ENCODE measurements at places on chromosomes 3 and 15. TPM values are rescaled to one million over a fixed set of nuclear protein-coding genes. Genes with fewer than 3 reads are reported as not detected.

DNA sequence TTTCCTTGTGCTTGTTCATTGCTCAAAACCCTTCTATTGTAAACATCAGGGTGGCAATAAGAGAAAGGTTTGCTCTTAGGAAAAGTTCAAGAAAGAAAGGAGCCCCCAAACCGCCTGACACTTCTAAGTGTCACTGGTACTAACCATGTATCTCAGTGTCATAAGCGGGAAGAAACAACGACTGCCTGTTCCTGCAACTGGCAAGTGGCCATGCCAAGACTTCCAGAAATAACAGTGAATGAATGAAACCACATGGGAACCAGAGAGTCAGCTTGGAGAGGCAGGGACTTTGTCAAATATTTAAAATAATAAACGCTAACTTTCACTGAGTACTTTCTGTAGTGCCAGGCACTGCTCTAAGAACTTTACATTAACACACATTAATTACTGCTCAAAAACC is 1.1 kb downstream of the PLSCR2 start:
- DNase-seq: no peak

APBA2 gene
- total RNA-seq: 42.1 TPM

GCNT3 gene
- total RNA-seq: 0.14 TPM

DNA sequence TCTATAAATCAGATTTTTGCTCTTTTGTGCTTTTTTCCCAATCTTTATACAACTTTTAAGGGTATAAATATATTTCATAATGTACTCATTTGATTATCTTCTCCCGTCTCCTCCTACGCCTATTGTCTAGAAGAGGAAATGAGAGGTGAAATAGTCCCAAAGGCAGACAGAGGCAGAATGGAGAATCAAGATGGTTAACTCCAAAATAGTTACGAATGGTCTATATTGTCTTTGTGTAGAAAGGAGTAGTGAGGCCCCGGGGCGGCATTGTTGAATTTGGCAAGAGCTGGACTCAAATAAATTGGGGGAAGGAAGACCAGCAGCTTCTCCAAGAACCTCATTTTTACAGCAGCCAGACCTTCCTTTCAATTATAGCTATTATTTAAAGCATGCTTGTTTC is 23.9 kb downstream of the ITPR1 start:
- no peak for DNase-seq

ROPN1 gene
- total RNA-seq: not detected

MNS1 gene
- total RNA-seq: 1.5 TPM

DNA sequence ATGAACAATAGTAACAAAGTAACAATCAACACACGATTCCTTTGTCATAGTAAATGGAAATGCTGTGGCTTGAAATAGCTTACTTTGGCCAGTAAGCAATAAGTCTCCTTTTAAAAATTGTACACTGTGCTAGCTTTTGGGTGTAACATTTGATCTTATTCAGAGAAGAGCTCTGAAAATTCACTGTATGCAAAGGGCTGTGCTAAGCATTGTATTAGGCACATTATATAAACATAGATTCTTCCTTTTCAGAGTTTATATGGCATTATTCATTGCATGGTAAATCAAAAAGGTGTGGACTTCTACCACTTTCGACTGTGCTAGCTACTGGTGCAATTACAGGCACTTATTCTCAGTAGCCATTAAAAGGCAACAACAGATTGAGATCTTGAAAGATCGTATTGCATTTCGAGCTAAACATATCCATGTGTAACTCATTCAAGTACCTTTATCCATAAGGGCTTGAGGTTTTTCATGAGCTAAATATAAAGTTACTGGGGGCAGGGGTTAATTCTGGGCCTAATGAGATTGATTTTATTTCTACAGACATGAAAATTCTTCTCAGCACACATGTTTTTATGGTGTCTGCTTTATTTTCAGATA is 246.8 kb downstream of the NR1D2 start:
- DNase-seq: no peak

DNA sequence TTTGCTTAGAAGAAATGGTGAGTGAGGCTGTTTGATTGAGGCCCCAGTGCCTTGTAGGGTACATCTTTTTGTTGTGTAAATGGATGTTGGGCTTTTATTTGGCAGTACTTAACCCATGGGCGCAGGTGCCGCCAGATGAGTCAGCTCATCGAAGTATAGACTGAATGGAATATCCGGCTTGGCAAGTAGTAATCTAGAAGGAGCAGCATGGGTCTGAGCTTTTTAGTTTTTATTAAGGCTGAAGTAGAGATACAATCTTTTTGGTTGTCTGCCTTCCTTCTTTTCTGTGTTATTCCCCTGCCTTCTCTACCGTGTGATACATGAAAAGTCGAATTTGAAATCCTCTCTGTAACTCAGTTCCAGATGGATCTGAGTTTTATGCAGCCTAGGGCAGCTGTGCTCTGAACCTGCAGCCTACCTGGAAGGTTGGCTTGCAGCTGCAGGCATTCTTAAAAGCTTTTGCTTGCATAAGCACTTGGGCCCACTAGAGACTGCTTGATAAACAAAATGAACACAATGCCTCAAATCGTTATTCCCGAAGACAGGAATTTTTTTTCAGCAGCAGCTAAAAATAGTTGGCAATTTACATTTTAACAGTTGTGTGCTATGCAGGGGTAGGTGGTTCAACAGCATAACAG is 177.5 kb upstream of the CGNL1 start:
- DNase-seq: peak; percentile 8

DNA sequence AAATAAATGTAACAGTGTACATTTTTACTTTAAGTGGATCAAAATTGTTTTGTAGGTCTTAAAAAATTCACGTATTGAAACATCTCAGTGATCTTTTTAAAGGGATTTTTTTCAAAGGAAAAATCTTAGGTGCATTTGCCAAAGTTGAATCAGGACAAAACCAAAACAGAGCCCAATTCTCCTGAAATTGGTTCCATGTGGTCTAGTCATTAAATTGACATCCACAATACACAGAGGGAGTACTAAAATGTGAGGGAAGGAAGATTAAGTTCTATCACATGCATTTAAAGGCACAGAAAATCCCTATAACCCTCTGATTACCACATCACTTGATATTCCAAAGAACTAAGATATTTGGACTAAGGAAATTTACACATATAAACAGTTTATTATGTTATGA is 39.3 kb upstream of the HDC start:
- no peak for DNase-seq

POLG gene
- 82.8 TPM for total RNA-seq

DNA sequence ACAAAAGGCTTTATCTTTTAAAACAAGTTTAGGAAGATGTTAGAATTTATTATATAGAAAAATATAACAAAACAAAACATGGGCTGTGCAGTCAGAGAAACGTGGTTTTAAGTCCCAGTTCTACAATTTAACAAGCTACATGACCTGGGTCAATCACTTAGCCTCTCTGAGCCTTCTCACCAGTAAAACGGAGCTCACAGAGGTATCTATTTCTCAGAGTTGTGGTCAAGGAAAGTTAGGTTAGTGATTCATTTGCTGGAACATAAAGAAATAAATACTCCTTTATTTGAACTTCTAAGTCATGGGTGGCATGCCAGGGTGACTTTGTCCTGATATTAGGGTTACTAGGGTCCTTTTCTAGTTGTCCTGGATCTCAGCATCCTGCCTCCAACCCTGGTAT is 10.8 kb upstream of the CCDC174 start:
- no peak for DNase-seq

GRCh38 chr3:172577987-172578570 is 54.8 kb upstream of the TNFSF10 start:
- DNase-seq: no peak

Data from pulmonary artery endothelial cell (primary cell).